Fibroblast of skin of abdomen (primary cell): ENCODE measurements at places on chromosomes 11 and 22.

DNA sequence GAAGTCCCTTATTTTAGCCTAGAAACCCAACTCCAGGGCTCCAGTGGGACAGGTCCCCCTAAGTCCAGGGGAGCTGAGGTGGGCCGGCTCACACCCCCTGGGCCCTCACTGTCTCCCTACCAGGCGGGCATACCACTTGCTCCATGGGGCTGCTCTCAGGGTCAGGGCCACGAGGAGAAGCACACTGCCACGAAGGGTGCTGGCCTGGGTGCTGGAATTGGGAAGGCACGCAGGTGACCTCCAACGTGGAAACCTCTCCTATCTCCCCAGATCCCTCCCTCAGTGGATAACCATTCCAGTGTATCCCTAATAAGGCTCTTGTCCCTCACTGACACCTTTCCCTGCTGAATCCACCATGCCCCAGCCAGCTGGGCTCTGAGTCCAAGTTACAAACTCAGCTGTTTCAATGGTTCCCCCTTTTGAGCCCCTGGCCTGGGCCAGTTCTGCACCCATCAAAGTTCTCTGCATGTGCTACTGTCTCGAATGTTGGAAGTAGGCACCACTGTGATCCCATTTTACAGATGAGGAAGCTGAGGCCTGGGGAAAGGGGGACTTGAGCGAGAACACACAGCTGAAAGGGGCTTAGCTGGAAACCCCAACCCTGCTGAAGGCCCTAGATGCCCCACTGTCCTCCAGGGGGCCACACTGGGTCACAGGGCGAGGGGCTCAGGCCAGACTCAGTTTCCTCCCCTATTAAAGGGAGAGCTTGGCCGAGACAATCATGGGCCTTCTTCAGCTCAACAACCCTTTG lies 1.5 kb downstream of the SHISAL1 start:
- DNase-seq: no peak

GRCh38 chr11:102317099-102317767 lies at the start of gene BIRC3:
BIRC3 (plus strand) TSS chr11:102317484; CDS start chr11:102324510, 7,026 bp downstream.
- peak; percentile 79 for DNase-seq

DNA sequence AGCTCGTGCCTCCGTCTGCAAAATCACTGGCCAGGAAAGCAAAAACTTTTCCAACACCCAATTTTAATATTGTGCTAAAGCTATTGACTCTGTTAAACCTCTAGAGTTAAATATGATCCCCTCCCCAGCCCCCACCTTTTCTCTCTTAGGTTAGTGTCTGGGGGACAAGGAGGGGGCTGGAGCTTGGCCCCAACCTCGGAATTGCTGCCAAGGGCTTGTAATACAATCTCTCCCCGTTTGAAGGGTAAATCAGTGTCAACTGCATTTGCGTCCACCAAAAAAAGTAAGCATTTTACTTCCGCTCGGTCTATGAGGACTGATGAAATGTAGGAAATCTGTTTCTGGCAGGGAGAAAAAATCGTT lies at the start of gene GAS2:
Gene GAS2 (plus strand): TSS at position 287 of the 363 bp plus-strand sequence. CDS start 8,259 bp downstream, outside the sequence.
- no peak for DNase-seq

DNA sequence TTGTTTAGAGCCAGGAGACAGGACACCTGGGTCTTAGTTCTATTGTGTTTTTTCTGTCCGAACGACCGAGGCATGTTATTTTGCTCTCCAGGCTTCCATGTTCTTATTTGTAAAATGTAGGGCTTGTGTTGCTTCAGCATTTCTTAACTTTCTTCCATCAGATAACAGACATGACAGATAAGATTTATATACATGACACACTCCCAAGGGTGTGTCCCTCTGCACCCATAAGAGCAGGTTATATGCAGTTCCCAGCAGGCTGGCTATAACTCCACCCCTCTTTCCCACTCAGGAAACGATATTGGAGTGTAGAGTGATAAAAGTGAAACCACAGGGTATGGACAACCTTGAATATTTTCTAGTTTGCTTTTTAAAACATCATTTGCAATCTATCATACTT lies 65.8 kb downstream of the APIP start:
- DNase-seq: no peak

- DNase-seq: no peak
These were observed 61.8 kb upstream of the CRTAM start for GRCh38 chr11:122776546-122776945.

DNA sequence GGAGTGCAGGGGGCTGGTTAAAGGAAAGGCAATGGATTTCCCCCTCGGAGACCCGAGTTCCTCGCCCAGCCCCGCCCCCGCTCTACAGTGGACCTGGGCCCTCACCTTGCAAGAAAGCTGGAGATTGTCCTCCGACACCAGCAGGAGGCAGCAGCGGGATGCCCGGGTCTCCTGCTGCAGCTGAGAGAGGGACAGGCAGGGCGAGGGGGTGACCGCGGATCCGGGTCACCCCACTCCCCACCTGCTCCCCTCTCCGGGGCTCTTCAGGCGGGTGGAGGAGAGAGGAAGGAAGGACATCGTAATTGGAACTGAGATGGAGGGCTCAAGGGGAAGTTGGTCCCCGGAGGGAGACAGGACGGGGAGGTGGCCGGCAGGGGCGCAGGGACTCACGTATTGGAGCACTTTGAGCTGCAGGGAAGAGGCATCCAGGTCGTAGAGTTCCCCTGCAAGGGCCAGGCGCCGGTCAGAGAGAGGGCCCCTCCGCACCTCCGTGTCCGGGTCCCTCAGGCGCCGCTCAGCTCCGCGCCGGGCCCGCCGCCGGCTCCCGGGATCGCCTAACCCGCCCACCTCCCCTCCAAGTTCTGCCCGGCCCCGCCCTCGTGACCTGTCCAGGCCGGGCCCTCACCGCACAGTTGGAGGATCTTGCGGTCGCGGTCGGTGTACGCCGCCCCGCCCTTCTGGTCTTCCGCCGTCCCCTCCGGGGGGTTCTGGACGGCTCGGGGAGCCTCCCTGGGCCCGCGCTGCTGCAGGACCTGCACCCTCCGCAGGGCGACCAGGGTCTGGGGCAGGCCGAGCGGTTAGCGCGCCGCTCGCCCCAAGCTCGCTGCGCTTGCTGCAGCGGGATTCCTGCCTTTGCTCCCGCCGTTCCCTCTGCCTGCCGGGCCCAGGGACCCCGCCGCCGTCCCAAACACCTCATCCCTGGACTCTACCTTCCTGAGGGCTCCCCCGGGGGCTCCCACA lies 84.1 kb downstream of the PDE2A start:
- DNase-seq: peak; percentile 4

- no peak for DNase-seq
These were observed 118.9 kb downstream of the MICAL3 start for GRCh38 chr22:17905445-17905844.

DNA sequence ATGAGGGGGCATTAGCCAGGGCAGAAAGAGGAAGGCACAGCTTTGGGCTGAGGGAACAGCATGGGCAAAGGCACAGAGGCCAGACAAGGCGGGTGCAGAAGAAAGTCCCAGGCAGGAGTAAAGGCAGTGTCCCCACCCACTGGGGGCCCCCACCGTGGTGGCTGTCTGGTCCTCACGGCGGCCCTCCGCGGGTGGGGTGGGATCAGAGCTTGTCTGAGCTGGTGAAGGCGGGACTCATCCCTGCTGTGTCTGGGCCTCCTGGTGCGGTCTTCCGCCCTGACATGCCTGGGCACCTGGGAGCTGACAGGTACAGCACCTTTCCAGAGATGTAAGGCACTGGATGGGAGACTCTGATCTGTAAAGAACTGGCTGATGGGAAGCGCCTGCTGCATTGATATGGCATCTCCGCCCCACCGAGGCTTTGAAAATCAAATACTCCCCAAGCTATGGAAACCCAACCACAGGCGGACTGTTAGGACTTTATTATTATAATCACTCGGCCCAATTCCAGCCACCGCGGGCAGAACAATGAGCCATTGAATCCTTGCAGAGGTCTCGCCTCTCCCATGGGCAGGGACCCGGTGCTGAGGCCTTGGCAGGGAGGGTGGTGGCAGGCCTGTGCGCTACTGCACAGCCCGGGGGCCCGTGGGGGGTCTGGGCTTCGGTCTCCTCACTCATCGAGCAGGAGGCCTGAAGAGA lies 14.2 kb upstream of the GNB1L start:
- no peak for DNase-seq

GRCh38 chr22:40190501-40190900 lies 12.8 kb downstream of the TNRC6B start:
- DNase-seq: no peak

GRCh38 chr11:101889767-101890166 lies 25.0 kb upstream of the CEP126 start:
- DNase-seq: no peak

GRCh38 chr22:50326956-50327710 lies at the start of gene DENND6B:
DENND6B (minus strand) TSS chr22:50327012; CDS start chr22:50326988, 24 bp downstream.
- DNase-seq: peak; percentile 83

DNA sequence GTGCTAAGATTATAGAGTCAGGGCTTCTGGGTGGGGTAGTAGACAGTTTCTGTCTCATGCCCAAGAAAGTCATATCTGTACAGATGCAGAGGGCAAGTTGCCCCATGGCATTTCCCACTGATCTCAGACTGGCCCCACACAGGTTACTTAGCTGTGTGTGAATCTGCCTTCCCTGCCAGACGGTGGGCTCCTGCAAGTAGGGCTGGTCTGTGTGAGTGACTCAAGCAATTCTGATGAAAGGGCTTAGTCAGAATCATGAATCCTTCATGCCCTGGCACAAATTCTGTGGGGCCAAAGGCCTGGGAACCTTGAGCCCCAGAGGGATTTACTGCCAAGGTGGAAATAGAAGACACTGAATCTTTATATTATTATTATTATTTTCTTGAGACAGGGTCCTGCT lies 30.4 kb downstream of the USH1C start:
- no peak for DNase-seq

- DNase-seq: no peak
These were observed 12.1 kb upstream of the MOGAT2 start for GRCh38 chr11:75705541-75705940.

GRCh38 chr22:36352803-36353507 lies 34.8 kb downstream of the MYH9 start:
- no peak for DNase-seq

- DNase-seq: no peak
These were observed 22.6 kb upstream of the AMPD3 start for GRCh38 chr11:10432493-10432892.

- DNase-seq: peak; percentile 59
These were observed 9.7 kb upstream of the APOL4 start for GRCh38 chr22:36211237-36211861.

- DNase-seq: peak; percentile 83
These were observed at the start of gene ATF4 for GRCh38 chr22:39520226-39521105. ATF4 (plus strand) TSS chr22:39520562; CDS start chr22:39521446, 884 bp downstream.

- no peak for DNase-seq
These were observed 149.8 kb upstream of the THY1 start for GRCh38 chr11:119572481-119573424.

DNA sequence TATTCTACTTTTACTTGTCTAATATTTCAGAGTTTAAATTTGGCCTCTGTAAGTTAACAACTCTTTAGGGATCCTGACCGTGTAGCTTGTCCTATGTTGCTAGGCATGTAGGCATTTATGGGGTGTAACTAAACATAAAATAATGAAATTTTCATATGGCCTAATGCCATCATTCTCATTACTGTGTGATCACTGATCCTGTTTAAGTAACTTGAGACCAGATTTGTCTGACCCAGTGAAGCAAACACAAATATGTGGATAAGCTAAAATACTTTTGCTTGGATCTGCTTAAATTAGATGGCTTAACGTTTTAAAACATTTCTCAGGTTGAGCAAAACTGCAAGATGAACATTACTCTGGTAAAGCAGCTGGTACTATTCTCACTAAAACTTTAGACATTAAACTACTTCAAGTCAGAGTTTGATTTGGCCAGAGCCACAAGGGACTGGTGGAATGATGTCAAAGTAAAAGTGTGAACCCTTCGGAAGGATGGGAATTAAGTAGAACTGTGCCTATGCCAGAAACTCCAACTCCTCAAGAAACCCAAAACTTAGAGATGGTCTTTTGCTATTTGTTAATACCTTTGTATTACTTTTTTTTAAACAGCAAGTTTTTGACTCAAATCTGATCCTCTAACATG lies 12.5 kb downstream of the QSER1 start:
- no peak for DNase-seq

DNA sequence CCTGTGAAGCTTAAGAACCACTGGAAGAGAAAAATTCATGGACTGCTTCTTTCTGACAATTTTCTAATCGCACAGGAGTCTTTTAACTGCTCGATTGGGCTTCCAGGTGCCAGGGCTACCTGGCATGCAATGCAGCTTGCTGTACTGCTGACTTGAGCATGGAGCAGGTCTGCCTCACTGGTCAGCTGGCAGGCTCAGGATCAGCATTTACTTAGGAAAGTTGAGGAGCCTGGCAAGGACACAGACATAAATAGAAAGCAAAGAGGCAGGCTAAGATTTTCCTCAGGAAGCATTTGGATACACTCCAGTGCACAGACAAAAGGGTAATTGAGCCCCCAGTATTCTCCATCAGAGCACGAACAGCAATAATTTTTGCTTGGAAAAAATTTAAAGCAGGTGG lies 163.5 kb downstream of the CSNK2A3 start:
- DNase-seq: no peak

GRCh38 chr11:11108026-11108425 lies 245.0 kb downstream of the CSNK2A3 start:
- no peak for DNase-seq

GRCh38 chr22:44677871-44678555 lies 24.0 kb upstream of the PRR5 start:
- DNase-seq: no peak

GRCh38 chr22:19880786-19881569 lies 26.3 kb upstream of the GNB1L start:
- peak; percentile 98 for DNase-seq

- no peak for DNase-seq
These were observed 274.9 kb upstream of the CADM1 start for GRCh38 chr11:115778928-115779650.

DNA sequence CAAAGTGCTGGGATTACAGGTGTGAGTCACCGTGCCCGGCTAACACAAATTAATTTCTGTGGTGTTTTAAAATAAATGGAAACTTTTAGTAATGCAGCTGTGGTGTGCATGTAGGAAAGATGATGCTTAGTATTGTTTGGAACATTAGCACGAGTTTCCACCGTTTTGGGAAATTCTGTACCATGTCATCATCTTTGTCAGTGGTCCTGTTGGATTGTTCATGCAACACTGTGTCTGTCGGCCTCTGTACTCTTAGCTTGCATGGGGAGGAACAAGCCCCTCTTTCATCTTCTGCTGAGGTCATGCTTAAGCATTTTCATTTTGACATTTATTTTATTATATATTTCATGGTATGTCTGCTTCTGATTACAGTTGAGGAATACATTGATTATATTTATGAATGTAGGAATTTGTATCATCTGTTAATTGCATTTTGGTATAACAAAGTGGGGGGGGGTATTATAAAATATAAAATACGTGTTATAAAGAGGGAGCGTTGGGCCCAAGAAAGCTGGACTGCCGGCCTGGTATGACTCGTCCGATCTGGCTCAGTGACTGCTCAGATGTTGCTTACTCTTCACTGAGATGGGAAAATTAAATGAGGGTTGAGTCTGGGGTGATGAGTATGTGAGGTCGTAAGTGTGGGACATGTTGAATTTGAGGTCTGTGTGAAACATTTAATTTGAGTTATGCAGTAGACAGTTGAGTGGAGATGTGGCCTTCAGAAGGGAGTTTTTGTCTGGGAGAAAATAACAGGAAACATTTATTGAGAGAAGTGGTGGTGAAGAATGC lies 28.7 kb downstream of the CECR2 start:
- DNase-seq: no peak

GRCh38 chr11:63614136-63614671 lies at the start of gene PLAAT3:
PLAAT3 (minus strand) TSS chr11:63614433; CDS start chr11:63614014, 419 bp downstream.
- no peak for DNase-seq
